NCI-H1092 treated with DMSO at 0.1 percent for 48 hours (cell line): ENCODE measurements at places on chromosomes 5 and 9.

GRCh38 chr5:38453506-38453905 is 102.9 kb downstream of the LIFR start:
- DNase-seq = no peak

DNA sequence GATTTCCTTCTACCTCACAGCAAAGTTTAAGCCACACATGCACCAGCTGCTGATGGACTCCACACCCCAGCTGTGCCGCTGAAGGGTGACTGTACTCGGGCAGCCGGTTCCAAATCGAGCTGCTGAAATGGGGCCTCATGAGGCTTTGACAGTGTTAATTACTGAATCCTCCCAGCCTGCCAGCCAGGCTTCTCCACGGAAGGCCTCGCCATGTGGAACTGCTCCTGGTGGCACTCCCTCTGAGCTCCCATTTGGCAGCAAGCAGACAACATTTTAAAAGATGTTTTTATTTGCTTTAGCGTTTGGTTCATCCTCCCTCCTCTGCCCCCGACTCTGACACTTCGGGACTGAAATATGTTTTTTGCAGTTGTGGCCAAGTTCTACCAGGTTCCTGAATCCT is 479.4 kb upstream of the MPDZ start:
- no peak for DNase-seq

DNA sequence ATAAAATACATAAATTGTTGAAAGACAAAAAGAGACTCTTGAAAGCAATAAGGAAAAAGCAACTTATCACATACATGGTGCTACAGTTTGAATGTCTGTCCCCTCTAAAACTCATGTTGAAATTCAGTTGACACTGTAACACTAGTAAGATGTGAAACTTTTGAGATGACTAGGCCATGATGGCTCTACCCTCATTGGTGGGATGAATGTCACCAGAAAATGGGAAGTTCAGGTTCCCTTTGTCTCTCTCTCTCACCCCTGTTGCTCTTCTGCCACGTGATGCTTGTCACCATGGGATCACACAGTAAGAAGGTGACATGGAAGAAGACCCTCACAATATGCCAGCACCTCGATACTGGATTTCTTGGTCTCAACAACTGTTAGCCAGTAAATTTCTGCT is 50.3 kb upstream of the SPTLC1 start:
- no peak for DNase-seq

- no peak for DNase-seq
Measured at GRCh38 chr5:15936505-15937245, 242.9 kb downstream of the MARCHF11 start.

DNA sequence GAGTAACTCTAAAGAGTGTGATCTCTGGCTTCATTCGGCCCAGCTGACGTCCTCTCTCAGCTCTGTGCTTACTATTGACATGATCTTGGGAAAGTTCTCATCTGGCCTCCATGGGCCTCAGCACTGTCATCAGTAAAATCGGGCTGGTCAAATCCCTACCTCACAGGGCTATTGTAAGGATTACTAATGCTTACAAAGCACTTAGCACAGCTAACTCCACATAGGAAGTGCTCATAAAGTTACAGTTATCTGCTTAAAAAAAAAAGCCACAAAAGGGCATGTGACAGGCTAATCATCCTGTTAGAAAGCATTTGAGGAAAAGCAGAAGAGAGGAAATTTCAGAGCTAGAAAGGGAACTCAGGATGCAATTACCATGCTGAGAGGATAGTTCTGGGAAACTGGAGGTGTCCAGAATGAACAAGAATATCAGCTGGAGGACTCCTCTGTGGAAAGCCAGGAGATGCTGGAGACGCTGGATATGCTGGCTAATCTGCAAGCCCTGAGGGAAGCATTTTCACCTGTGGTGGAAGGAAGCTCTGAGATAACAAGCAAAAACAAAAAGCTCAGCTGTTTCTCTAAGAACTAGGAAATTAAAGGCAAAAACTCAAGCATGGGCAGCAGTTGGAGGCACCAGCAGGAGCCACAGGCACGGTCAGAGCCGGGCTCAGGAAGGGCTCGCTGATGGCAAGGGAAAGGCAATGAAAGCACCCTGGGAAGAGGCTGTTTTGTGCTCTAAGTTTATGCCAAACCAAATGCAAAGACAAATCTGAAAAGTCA is 4.4 kb upstream of the BHMT start:
- DNase-seq = no peak

DNA sequence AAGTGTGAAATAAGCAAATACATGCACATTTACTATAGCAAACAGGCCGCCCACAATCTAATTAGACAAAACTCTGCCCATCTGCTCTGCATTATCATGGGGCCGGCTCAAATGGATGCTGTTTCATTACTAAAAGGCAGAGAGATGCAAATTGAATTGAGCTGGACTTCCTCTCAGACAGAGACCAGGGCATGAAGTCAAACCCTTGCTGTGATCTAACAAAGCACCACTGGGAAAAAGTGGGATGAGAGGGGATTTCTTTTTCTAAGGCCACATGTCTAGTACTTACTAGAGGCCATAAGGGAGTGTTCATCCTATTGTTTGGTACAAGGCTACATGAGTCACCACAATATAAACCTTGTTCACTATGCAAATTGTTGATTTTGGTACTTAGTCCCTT is 614.7 kb downstream of the ISL1 start:
- peak; percentile 13 for DNase-seq

DNA sequence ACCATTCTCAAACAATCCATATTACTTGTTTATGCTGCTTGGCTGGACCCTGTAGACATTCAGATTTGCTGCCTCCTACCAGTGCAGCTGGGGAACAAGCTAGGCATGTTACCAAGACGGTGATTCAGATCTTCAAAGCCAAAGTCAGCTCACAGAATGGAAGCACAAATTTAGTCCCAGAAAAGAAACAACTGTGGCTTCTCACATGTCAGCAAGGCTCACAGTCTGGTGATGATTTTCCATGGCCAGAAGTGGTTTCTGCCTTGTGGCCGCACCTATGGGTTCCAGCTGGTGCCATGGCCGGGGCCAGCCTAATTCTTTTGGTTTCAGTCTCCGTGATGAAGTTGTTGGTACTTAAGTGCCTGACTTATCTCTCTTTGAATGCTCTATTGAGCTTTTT is 182.2 kb downstream of the TMC1 start:
- DNase-seq = no peak

GRCh38 chr5:139763930-139764791 is 31.4 kb upstream of the PSD2 start:
- DNase-seq = peak; percentile 59

DNA sequence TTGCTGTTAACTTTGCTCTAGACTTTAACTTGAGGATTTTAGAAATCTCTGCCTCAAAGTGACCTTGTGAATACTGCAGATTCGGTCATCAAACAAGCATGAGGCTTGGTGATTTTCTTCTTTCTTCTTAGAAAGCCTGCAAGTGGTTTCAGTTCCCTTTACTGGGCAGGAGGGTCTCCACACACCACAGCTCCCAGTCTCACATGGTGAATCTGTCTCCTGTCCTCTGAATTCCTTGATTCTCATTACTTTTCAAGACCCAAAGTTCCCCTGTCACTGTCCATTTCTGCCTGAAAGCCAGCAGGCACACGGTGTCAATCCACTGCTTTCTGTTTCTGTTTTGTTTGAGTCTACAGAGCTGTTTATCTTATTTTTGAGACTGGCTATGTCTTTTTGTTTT is 14.1 kb downstream of the HSPB3 start:
- no peak for DNase-seq

DNA sequence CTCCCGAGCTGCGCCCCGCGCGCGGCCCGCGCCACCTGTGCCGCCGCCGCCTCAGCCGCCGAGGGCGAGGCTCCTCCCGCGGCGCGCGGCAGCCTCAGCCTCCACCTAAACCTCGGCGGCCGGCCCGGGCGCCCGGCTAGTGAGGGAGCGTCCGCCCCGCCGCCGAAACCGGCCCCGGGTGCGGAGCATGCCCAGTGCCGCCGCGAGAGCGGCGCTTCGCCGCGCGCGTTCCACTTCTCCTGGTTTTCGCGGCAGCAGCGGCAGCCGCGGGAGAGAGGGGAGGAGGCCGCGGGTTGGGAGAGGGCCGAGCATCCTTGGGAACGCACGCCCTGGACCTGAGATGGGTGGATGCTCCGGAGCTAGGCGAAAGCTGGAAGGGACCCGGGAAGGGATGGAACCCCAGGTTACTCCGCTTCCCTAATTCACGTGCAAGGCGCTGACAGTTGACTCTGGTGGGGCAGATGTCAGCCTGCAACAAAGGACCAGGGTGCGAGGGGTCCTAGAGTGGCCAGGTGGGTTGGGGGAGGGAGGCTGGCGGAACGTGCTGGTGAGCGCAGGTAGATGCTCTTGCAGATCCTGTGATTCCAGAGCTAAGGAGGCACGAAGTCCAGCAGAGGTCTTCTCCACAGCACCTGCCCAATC is at the start of gene CTNND2:
Gene CTNND2, minus strand, starts transcription at position 182 of the 642 bp plus-strand sequence. CDS start 593 bp downstream, outside the sequence.
- peak; percentile 26 for DNase-seq

GRCh38 chr5:35963381-35963843 is 25.0 kb upstream of the CAPSL start:
- no peak for DNase-seq

- no peak for DNase-seq
Measured at GRCh38 chr5:145544401-145544800, 290.7 kb downstream of the PRELID2 start.

- no peak for DNase-seq
Measured at GRCh38 chr9:114905170-114905940, 25.0 kb downstream of the TNFSF8 start.

- DNase-seq = no peak
Measured at GRCh38 chr5:36402512-36402906, 100.8 kb upstream of the RANBP3L start.

GRCh38 chr5:12623408-12623807 is 719.2 kb upstream of the CTNND2 start:
- DNase-seq = no peak

GRCh38 chr5:116296335-116297072 is 211.7 kb downstream of the COMMD10 start:
- no peak for DNase-seq

GRCh38 chr9:504921-505740 is 290.5 kb downstream of the DOCK8 start:
- DNase-seq = no peak

DNA sequence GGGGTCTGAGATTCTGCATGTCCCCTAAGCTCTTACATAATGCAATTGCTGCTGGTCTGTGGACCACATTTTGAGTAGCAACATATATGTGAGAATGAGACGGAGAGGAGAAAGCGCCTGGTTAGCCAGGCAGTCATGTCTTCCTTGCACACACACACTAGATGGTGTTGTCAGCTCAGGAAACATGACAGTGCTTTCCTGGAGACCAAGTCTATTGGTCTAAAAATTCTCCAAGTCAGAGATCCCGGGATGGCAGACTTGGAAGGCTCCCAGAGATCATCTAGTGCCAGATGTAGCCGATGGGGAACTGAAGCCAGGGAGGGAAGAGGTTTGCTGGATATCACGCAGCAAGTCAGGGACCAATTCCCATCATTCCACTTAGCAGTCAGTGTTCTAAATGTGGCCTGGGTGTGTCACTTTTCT is 53.4 kb downstream of the GALNT12 start:
- DNase-seq = no peak

DNA sequence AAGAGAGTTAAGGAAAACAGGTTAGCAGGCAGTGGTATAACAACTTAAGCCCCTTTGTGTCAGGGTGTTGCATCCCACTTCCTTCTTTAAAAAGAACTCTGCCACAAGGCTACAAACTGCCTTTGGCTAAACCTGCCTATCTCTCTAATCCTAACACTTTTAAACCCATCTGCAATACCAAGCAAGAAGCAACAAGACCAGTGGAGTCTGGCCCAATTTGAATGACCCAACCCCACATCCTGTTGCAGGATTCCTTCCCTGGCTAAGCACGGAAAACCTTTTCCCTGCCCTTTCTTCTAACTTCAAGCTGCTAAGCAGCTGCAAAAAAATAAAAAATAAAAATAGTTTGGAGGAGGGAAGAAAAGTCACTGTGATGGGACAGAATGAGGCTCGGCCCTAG is 27.1 kb downstream of the ABCA1 start:
- no peak for DNase-seq

DNA sequence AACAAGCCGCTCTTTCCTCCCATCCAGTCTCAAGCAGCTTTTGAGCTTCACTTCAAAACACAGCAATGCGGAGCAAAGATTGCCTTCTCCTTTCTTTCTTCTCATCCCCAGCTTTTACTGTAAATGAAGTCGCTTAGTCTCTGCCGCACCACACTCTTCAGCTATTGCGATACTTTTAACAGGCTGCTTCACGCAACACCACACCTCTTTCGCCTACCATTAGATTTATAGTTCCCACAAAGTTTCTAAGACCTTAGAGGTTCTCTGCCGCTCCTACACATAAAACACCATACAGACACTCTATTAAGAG is 711 bp downstream of the PGGT1B start:
- no peak for DNase-seq

DNA sequence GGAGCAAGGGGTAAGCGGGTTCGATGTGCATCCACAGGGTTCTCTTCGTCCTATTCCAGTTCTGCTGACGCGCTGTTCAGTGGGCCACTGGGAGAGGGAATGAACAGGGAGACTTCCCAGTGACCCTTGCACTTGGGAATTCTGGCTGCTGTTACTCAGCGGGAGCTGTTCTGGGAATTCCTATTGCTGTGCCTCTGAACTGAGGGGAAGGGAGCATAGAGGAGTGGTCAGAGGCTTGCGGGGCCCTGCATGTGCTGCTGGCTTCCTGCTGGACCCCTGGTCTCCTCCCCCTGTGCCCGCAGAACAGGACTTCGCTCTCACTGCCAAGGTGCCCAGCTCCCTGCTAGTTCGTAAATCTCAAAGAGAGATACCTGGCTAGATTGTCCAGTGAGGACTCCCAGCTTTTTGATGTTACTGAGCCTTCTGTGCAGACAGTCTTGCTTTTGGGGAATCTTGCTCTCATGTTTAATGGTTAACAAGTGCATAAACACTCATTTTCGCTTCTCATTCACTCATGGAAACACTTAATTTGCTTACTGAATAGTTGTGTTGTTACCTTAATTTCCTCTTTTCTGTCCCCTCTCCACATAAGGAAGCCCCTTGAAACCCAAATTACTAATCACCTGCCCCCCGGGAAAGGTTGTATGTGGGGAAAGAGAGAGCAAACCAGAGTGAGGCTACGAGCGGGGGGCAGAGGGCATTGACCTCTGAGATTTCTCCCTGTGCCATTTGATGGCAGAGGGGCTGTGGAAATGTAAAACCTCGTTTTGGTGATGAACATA is 5.9 kb downstream of the TRIO start:
- no peak for DNase-seq
